Activated T-cell treated with anti-CD3 and anti-CD28 coated beads, Interleukin-2, amount 50 U/mL, for 1 hour (primary cell): ENCODE measurements at places on chromosomes 11 and 22.

- peak; percentile 33 for DNase-seq
Observed at GRCh38 chr11:69915501-69916250, 96.5 kb upstream of the FGF3 start.

- no peak for DNase-seq
Observed at GRCh38 chr22:24367841-24368240, 59.6 kb upstream of the ADORA2A start.

- DNase-seq: no peak
Observed at GRCh38 chr11:70173018-70173417, 30.1 kb upstream of the FADD start.

DNA sequence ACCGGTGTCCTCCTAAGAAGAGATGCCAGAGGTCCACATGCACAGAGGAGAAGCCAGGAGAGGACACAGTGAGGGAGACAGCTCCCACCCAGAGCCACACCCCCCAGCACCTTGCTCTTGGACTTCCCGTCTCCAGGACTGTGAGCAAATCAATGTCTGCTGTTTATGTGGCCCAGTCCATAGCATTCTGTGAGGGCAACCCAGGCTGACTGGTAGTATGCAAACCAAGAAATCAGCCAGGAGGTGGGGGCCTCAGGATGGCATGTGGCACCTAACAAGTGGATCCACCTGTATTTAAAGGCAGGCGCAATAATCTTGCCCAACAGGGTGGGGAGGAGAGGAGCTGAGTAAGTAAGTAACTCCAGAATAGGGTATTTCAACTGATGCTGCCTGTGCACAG is 136.4 kb downstream of the BRD1 start:
- no peak for DNase-seq

- no peak for DNase-seq
Observed at GRCh38 chr22:19903513-19903912, 38.1 kb upstream of the COMT start.

DNA sequence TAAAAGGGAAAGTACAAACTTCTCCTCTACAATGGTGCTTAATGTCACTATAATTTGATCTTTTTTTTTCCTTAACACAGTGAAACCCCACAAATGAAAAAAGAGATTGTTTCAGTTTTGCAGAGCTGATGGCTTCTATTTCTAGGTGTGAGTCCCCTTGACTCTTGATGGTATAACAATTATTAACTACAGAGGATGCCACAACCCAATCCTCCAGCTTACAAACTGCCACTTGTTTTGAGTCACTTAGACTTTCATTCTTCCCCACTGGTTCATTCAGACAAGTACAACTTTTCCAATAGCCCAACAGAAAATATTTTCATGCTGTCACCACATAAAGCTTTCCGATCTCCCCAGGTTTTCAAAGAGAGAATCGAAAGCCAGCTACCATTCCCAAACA is 812.2 kb downstream of the LRRC4C start:
- no peak for DNase-seq

GRCh38 chr11:68256331-68256741 is 15.4 kb downstream of the C11orf24 start:
- DNase-seq: no peak
